ENCODE measurements at places on chromosomes 11 and 22.

GRCh38 chr11:61974766-61975631 lies 7.6 kb upstream of the FTH1 start:
- no peak for DNase-seq

GRCh38 chr11:59284773-59285129 lies 72.0 kb upstream of the MPEG1 start:
- DNase-seq = no peak

- no peak for DNase-seq
Observed at GRCh38 chr11:65388731-65389130, 2.3 kb downstream of the FRMD8 start.

DNA sequence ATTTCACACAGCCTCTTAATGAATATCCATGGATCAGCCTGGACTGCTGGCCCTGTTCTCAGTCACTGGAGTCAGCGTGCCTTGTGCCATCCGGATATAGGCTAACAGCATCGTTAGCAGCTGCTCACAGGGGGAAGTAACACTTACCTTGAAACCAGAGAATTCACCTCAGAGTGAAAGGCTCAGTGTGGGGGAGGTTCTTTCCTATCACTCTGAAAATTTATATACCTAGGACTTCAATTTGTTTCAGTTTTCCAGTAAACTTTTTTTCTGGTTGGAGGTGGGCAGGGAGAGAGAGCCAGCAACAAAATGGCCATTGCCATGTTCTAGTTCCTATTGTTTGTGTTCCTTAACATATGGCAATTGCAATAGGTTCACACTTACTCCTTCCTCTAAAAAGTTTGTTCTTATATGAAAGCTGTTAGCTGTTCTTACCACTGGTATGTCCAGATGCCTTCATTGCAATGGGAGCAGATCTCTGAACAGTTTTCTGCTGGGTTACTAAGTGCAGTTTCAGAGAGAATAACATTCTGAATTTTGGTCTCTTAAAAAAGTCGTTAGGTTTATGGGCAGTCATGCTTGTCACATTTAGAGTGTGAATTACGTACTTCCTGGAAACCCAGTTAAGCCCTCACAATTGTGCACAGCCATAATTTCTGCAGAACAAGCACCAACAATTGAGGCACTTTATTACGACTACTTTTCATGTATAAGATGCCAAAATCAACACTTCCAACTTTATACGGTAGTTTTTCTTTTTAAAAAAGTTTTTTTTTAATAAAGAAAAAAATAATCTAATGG lies 247.6 kb downstream of the CADM1 start:
- DNase-seq = no peak

DNA sequence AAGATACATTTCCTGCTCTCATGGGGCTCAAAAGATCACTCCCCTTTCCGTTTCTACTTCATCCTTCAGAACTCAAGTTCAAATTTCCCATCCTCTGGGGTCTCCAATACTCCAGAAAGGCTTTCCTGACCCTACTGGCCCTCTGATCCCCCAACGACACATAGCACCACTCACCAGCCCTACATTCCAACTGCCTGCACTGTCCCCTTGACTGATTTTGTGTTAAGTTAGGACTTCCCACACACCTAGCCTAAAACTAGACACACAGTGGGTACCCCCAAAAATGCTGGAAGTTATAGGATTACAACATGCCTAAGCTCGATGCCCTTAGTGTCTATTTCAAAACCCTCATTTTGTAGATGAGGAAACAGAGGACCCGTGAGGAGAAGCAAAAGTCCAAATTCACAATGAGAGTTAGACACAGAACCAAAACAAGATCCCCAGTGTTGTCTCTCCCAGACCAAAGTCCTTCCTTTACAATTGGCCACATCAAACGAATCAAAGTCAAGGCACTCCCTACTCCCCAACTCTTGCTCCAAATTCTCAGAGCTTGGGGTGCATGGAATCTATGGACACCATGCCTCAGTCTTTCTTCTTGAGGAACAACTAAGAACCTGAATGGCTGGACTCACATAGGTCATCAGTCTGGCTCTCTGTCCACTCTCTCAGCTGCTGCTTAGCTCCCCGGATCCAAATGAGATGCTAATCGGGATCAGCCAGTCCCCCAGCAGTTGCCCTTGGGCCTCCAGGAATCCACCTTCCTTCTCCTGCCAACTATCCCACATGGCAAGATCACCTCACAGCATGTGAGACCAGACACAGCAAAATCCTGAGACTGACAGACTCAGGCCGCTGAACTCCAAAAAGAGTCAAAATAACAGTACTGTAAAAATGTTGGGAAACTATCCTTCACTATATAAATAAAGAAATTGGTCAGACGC lies 1.7 kb downstream of the CLPB start:
- no peak for DNase-seq

DNA sequence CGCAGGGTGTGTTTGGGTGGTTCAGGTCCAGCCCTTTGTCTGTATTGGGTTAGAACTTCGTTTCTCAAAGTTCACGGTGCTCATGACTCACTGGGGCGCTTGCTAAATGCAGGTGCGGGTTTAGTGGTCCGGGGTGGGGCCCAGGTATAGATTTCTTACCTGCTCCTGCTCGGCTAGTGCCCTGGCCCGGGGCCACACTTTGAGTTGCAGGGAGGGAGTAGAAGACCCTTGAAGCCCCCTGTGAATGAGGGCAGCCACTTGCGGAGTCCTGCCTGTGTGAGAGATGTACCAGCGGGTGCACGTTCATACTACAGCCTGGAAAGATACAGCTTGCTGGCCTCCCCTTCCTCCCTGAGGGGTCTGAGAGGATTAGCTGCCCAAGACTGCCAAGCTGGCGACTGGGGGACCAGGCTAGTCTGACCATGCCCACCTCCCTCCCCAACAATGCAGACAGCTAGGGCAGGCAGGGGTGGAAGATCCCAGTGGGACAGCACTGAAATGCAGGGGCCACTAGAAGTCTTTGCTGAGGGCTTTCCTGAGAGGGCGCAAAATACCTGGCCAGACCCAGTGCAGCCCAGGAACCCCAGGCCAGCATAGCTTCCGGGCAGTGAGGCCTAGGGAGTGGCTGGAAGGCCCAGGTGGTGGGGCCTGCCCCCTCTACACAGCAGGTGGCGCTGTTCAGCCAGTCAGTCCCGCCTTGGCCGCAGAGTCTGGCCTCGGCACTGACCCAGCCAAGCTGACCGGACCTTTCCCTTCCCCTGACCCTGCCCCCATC lies 5.1 kb upstream of the MYRF start:
- DNase-seq = no peak

DNA sequence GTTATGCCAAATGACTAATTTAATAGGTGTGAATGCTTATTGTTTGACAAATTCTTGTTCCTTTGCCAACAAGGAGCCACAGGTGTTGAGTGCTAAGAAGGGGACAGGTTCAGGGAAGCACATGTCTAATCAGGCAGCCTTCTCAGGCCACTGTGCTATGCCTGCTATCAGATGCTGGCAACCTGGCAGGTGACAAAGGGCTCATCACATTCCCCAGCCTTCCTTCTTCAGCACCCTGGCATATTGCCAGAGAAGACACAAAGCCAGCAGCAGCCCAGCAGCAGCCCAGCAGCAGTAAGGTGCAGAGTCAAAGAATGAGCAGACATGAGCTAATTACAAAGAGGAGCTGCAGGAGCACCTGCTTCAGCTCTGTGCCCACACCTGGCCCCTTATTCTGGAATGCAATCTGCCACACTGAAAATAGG lies 68.2 kb downstream of the GUCY1A2 start:
- DNase-seq = no peak
